NCI-H1694 (cell line): ENCODE measurements at places on chromosomes 4 and X.

DNA sequence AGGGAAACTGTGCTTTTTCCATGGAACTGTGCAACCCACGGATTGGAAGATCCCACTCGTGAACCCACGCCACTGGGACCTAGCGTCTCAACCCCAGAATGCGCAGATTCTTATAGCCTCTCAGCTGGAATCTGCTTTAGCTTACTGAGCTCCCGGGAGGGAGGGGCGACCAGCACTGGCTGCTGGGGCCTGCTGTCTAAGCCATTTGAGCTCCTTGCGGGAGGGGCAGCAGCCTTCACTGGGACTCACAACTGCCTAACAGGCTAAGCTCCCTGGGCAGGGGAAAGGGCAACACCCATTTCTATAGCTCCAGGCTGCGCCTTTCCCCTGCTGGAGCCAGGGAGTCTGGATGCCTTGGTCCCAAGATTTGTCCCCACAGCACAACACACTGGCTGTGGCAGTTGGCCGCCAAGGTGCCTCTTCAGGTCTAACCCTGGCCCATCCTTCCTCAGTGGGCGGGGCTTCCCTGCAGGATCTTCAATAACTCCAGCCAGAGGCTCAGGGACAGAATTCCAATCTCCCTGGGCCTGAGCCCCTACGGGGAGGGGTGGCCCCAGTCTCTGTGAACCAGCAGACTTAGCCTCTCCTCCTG, 451.7 kb upstream of the PITX2 start:
- DNase-seq: no peak

DNA sequence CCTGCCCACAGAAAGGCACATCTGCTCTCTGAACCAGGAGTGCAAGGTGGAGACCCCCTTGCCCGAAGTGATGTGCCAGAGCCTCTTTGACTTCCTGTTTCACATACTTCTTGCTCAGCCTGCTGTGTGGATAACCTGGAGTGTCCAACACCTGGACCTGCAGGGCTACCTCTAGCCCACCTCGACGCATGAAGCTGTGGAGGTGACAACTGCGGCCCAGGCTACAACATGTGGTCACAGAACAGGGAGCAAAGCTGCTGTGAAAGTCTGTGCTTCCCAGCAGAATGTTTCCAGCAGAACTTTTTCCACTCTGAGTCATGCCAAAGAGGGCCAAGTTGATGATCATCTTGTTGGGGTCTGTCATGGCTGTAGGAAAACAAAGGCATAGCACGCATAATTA, 1.5 kb downstream of the GIMD1 start:
- DNase-seq: no peak

- no peak for DNase-seq
Measured at GRCh38 chrX:101550362-101550750, at the start of gene ARMCX1. TSS of gene ARMCX1 (plus strand) at chrX:101550547. CDS start at chrX:101552931, 2,384 bp downstream.

GRCh38 chr4:163415668-163416067, 57.9 kb downstream of the TKTL2 start:
- DNase-seq: no peak

DNA sequence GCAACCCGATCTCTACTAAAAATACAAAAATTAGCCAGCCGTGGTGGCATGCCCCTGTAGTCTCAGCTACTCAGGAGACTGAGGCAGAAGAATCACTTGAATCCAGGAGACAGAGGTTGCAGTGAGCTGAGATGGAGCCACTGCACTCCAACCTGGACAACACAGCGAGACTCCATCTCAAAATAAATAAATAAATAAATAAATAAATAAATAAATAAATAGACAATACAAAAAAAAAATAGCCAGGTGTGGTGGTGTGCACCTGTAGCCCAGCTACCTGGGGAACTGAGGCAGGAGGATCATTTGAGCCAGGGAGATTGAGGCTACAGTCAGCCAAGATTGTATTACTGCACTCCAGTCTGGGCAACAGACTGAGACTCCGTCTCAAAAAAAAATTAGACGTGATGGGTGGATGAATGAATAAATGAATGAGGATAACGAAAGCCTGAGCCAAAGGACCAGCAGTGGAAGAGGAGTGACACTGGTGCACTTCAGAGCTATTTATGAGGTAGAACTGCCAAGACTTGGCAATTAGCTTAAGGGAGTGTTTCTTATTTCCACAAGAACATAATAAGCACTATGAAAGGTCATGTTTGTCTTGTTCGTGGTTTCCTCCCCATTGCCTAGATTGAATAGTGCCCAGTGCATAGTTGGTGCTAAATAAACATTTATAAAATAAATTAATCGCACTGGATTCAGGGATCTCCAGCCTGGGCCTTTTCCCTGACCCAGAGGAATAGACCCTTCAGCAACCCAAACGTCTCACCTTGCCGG, 232.2 kb downstream of the IDS start:
- DNase-seq: no peak

DNA sequence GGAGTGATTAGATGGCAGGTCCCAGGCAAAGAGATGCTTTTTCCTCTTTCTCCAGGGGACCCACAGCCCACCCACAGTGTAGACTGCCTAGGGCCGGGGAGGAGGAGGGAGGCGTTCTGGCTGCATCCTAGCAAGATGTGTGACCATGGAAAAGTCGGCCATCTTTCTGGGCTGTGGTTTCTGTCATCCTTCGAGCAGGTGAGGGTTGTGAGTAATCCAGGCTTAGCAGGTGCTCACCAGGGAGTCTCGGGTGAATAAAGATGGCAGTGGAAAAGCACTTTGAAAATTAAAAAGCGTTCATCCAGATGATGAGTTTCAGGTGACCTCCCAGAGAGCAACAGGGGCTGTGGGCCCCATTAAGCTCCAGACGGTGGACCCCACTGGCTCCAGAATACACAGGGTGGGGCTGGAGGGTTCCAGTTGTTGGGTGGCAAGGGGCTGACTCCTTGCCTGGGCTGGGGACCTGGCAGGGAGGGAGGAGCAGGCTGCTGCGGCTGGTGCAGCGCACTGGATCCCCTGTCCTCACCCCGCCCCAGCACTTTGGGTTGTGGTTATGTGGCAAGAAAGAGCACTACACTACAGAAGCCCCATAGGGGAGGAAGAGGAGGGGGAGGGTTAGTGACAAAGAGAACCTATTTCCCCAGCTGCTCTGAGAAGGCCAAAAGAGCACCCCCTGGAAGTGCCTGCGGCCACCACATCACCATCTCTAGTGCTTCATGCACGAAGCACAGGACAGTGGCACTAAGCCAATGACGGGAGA, 23.7 kb downstream of the ELF4 start:
- no peak for DNase-seq

DNA sequence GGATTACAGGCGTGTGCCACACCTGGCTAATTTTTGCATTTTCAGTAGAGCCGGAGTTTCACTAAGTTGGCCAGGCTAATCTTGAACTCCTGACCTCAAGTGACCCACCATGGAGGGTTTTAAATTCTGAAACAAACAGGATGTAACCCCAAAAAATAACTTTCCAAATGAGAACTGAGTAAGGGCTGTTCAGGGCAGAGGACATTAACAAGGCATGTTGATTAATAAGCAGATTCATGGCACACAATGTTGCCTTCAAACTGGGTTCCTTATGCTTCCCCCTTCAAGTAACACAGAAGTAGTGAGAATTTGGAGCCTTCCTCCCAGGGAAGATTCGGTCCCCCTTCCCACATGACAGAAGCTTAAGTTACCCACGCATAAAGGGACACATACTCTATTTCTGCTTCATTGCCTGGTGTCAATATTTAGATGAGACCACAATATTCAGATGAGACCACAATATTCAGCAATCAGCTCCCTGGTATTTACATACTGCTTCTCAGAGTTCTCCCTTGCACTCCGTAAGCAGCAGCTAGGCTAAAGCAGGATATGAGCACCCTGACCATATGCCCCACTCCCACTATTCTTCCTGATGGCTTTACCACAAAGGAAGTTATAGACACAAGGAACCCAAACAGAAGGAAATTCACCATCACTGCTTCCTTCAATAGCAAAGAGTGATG, 21.4 kb downstream of the GRSF1 start:
- no peak for DNase-seq

DNA sequence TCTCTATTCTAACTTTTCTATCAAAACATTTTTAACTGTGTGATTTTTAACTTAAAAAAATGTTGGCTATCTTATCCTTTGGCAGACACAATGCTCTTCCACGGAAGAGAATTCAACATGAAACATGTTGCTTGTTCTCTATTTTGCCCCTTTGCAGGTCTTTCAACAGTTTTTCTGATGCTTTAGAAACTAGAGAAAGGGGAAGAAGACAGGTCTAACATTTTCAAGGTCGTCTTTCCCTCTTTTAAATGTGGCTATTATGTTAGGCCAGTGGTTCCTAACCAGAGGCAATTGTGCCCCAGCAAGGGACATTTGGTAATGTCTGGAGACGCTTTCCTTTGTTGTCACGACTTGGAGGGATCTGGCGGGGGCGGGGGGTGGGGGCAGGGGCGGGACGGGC, 95.0 kb downstream of the SH3KBP1 start:
- no peak for DNase-seq

- DNase-seq: no peak
Measured at GRCh38 chrX:132818638-132819037, 139.8 kb downstream of the HS6ST2 start.

DNA sequence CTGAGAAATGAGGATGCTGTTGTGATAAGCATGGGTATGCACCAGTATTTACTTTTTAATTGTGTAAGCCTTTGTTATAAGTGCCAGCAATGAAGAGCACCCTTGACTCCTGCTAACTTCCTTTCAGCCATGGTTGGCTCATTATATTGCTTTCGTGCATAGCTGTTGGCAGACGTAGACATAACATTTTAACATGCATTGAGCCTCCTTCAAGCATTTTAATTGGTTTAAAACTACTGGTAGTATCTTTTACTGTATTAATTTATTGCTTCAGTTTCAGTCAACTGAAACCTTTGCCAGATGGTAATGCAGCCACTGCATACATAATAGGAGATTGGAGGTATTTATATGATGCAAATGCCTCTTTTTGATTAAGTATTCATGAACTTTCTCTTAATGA, 1285.4 kb downstream of the PCDH18 start:
- DNase-seq: peak; percentile 18

DNA sequence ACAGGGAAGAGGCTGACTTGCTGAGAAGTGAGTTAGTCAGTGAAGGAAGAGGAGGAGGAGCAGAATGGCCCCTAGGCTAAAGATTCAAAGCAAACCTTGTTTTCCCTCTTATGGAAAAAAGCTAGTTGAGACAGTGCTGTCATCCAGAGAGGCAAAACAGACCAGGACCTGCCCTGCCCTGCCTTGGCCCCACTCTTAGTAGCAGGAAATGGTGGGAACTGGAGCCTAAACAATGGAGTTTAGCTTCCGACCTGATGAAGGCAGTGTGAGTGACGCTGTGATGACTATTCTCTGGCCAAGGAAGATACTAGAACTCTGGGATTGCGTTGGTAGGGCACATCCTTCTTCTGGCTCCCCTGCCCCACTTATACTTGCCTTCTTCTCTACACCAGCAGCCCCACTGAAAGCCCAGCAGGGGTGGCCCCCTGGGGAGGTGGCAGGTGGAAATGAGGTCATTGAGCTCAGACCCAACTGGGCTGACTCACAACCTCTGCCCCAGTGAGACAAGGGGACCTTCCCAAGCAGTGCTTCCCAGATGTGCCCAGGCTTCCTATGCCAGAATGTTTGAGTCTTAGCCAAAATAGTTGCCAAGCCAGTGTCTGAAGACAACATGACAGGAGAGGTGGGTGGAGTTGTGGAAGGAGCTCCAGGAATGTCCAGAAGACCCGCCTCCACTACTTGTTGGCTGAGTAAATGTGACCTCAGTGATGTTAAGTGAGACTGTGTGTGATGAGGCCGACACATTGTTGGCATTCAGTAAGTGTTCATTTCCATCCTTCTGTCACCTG, 38.8 kb downstream of the MSN start:
- DNase-seq: no peak

DNA sequence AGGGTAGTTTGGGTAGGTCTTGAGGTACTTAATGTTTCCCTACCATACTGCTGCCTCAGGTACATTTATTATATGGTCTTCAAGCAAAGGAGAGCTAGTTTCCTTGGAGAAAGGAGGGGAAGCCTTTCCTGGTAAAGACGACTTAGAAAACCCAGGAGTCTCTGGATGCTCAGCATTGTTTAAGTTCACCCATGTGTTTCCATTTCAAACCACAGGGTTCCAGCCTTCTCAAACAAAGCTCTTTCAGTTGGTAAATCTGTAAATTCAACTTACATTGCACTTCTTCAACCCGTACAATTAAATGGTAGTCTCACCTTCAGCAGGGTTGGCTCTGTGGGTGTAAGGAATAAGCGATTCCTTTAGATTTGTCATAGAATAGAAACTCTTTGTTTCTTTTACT, 111.9 kb upstream of the UNC5C start:
- no peak for DNase-seq

GRCh38 chr4:168577624-168578023, 80.8 kb downstream of the PALLD start:
- DNase-seq: no peak

- no peak for DNase-seq
Measured at GRCh38 chr4:149987330-149988086, 90.7 kb upstream of the DCLK2 start.

DNA sequence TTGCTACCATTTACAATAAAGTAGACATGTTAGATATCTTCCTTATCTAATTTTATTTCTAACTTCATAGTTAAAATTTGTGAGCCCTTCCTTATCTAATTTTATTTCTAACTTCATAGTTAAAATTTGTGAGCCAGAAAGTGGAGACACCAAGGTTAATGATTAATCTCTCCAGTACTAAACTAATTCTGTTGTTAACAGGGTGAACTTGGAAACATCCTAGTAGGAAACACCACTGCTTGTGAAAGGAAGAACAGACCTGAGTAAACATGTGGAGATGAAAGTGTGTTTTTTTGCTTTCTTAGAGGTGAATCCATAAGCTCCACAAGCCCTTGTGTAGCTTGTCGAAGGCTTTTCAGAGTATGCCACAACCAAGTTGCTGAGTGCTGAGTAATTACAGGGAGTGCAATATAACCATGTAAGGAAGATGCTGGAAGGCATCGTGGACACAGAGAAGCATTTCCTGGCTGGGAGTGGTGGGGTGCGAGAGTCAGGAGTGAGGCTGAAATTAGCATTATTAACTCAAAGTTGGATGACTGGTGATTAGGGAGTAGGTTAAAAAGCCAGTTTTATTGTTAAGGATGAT, 118.6 kb upstream of the NEIL3 start:
- DNase-seq: no peak

- no peak for DNase-seq
Measured at GRCh38 chr4:113976741-113977525, 2.5 kb downstream of the ARSJ start.

- peak; percentile 6 for DNase-seq
Measured at GRCh38 chrX:11381464-11381863, 88.3 kb downstream of the AMELX start.

GRCh38 chr4:154622598-154622997, 10.1 kb upstream of the FGG start:
- peak; percentile 1 for DNase-seq

DNA sequence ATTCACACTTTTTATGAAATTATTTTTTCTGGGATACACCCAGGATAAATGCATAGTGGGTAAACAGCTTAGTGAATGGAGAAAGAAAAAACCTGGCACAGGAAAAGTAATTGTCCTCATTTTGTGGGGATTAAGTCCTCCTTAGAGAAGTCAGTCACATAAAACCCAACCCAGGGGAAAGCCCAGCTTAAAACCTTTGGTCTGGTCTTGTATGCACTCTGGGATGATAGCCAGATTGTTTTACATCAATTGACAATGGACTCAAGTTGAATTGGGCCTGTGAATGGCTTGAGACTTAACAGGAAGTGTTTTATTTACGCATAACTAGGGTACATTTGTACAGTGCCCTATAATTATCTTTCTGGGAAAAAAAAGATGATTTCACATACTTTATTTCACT, 561.3 kb upstream of the GRIA3 start:
- no peak for DNase-seq

GRCh38 chrX:153780678-153781427, at the start of gene SRPK3:
TSS of gene SRPK3 (plus strand) at chrX:153781041. CDS start at chrX:153781087, 46 bp downstream.
- DNase-seq: no peak

- DNase-seq: no peak
Measured at GRCh38 chr4:123485601-123486000, 89.0 kb downstream of the SPRY1 start.
